ENCODE measurements at places on chromosomes 5 and 9. TPM values are rescaled to one million over a fixed set of nuclear protein-coding genes. Genes with fewer than 3 reads are reported as not detected.

GPX8 gene
- 54.7 TPM for total RNA-seq

DNA sequence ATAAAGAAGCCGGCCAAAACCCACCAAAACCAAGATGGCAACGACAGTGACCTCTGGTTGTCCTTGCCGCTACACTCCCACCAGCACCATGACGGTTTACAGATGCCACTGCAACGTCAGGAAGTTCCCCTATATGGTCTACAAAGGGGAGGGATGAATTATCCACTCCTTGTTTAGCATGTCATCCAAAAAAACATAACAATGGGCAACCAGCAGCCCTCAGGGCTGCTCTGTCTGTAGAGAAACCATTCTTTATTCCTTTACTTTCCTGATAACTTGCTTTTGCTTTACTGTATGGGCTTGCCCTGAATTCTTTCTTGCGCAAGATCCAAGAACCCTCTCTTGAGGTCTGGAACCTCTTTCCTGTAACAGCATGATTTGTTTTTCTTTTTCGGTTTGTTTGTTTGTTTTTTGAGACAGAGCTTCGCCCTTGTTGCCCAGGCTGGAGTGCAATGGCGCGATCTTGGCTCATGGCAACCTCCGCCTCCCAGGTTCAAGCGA, 2.0 kb upstream of the UAP1L1 start:
- DNase-seq = no peak
- H3K4me3 ChIP-seq = no peak overlapping the region
- H3K36me3 ChIP-seq = peaks cover 5% of the 10 kb centered on the region
- H3K27ac ChIP-seq = no peak overlapping the region

DNA sequence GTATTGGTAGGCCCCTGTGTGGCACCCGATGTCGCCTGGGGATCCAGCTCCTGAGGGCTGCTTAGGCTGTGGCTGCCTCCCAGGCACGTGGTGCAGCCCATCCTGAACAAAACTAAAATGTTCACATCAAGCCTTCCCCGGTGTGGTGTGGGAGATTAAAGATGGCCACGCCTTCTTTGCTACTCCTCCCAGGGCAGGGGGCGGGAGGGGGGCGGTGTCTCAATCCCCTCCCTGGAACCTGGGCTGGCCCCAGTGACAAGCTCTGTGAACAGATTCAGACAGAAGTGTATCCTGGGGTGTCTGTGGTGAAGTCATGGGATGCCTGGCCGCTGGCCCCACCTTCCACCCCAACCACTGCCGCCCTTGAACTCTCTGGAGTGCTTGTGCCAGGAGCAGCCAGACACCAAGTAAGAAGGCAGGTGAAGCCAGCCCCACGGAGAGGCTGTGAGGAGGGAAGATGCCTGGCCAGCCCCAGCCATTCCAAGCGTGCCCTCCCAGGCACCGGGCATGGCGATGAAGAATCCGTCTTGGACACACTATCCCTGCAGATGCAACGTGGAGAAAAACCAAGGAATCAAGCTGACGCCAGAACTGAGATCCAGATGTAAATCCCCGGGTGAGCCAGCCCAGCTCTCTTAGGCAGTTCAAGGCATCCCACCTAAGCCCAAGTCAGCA, 75.8 kb downstream of the AK8 start:
- peak; percentile 17 for DNase-seq
- H3K27me3 ChIP-seq = peaks cover 11% of the 10 kb centered on the region
- H3K4me1 ChIP-seq = peaks cover 3% of the 10 kb centered on the region

CYSTM1 gene
- total RNA-seq = 35.5 TPM

DNA sequence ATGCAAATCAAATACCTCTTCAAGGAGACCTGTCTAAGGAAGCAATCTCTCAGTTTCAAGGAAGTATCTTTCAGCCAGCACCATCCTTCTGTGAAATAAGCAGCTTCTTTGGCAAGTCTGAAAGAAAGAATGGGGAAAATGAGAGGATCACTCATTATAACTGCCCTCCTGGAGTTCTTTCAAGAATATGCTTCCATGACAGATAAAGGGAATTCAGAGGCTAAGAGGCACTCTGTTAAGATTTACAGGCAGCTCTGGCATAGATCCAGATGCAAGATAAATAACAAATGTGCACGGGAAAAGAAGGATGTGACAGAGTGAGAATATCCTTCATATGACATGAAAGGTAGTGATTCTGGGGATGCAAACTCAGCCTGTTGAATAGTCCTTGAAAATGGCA, 348.2 kb upstream of the CCNG1 start:
- H3K27me3 ChIP-seq = no peaks in the 10 kb centered on the region
- H3K36me3 ChIP-seq = no peaks in the 10 kb centered on the region
- no peak overlapping the region for H3K4me3 ChIP-seq
- DNase-seq = peak; percentile 51
- no peak overlapping the region for H3K27ac ChIP-seq
- peaks cover 5% of the 10 kb centered on the region for H3K4me1 ChIP-seq

DNA sequence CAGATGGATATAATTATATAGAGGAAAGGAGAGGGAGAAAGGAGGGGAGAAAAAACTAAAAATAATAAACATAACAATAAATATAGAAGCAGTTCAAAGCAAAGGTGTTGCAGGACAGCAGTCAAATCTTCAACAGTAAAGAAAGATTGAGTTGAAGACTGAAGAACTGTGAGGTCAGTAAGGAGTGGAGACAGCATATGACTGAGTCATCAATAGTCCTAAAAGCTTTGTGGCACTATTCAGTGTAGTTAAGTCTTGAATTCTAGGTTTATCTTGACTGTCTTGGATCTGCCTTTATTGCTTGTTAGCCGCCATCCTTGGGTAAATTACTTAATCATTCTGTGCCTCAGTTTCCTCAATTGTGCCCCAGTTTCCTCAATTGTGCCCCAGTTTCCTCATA, 137.0 kb downstream of the MRPS30 start:
- H3K27ac ChIP-seq = no peak overlapping the region
- no peaks in the 10 kb centered on the region for H3K27me3 ChIP-seq
- H3K4me3 ChIP-seq = no peak overlapping the region
- H3K36me3 ChIP-seq = no peaks in the 10 kb centered on the region

GFI1B gene
- not detected for total RNA-seq

GRCh38 chr9:134390537-134390936, 64.3 kb downstream of the RXRA start:
- no peaks in the 10 kb centered on the region for H3K36me3 ChIP-seq
- H3K27me3 ChIP-seq = no peaks in the 10 kb centered on the region
- no peak overlapping the region for H3K4me3 ChIP-seq
- H3K27ac ChIP-seq = peak overlapping the region; percentile 22
- no peak for DNase-seq

SHROOM1 gene
- total RNA-seq = 0.54 TPM

- peaks cover 12% of the 10 kb centered on the region for H3K4me1 ChIP-seq
- H3K27ac ChIP-seq = no peak overlapping the region
- DNase-seq = no peak
- H3K4me3 ChIP-seq = no peak overlapping the region
These were observed 307.8 kb downstream of the NR2F1-AS1 start for GRCh38 chr5:93273176-93273575.

DNA sequence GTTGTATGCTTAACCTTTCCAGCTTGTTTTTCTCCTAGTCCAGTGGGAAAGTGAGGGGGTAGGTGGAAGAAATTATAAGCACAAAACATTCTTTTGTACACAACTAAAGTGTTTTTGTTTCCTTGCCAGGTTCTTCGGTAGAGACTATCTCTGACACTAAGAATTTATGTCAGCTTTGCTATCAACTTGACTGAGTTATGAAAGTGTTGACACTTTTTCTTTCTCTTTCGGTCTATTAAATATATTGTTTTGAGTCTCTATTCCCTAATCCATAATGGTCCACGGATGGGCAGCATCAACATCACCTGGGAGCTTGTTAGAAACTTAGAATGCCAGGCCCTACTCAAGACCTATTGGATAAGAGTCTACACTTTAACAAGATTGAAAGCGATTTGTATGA, 195.0 kb upstream of the ATP10B start:
- H3K4me3 ChIP-seq = no peak overlapping the region
- H3K4me1 ChIP-seq = no peaks in the 10 kb centered on the region
- no peaks in the 10 kb centered on the region for H3K27me3 ChIP-seq
- no peak for DNase-seq
- H3K36me3 ChIP-seq = no peaks in the 10 kb centered on the region

DNA sequence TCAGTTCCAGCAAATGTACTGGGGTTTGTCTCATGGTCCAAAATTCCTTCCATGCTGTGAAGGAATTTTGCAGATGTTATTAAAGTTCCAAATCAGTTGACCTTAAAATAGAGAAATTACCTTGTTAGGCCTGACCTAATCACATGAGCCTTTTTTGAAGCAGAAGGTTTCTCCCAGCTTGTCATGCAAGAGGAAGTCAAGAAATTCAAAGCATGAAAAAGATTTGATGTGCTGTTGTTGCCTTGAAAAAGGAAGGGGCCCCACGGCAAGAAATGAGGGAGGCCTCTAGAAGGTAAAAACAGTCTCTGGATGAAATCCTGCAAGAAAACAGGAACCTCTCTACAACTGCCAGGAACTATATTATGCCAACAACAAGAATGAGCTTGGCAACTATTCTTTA, 24.2 kb upstream of the HAPLN1 start:
- no peak for DNase-seq
- no peak overlapping the region for H3K4me3 ChIP-seq
- no peaks in the 10 kb centered on the region for H3K36me3 ChIP-seq
- H3K27me3 ChIP-seq = no peaks in the 10 kb centered on the region

- H3K4me1 ChIP-seq = no peaks in the 10 kb centered on the region
- no peaks in the 10 kb centered on the region for H3K36me3 ChIP-seq
- peaks cover 14% of the 10 kb centered on the region for H3K27me3 ChIP-seq
- H3K27ac ChIP-seq = no peak overlapping the region
- DNase-seq = no peak
These were observed 24.6 kb upstream of the MED10 start for GRCh38 chr5:6402939-6403338.

PPP2R2B gene
- total RNA-seq = not detected
